ENCODE measurements at places on chromosomes 1 and 21.

DNA sequence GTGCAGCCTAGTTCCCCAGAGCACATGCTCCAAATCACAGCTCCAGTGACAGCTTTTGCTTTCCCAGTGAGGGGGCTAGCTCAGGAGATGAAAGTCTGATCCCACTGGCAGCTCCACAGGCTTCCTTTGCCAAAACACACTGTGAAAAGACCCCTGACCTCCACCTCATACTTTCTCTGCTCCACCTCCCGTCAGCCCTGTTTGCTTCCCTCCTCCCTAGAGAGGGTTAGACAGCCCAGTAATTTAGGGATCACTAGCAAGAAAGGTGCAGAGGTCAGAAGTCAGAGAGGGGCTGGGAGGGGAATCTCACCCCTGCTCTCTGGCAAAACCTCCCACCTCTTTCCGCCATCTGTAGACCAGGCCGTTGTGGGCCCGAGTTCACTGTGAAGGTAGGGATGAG is 62.8 kb downstream of the PLXNA2 start:
- no peak for DNase-seq

DNA sequence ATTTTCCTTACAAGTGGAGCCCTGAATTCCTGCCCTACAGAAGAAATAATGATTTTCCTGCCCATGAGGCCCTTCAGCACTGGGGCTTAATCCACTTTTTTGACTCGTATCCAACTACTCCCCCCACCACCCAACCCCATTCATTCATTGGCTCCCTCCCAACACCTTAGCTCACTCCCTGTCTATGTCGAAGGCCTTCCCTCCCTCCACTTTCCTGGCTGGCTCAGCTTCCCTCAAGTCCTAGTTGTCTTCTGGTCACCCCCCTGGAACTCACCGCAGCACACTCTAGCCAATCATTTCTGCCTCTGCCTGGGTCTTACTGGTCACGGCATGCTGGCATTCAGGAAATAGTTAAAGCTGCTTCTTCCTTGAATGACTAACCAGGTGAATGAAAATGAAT is 118.9 kb downstream of the PGBD5 start:
- no peak for DNase-seq

DNA sequence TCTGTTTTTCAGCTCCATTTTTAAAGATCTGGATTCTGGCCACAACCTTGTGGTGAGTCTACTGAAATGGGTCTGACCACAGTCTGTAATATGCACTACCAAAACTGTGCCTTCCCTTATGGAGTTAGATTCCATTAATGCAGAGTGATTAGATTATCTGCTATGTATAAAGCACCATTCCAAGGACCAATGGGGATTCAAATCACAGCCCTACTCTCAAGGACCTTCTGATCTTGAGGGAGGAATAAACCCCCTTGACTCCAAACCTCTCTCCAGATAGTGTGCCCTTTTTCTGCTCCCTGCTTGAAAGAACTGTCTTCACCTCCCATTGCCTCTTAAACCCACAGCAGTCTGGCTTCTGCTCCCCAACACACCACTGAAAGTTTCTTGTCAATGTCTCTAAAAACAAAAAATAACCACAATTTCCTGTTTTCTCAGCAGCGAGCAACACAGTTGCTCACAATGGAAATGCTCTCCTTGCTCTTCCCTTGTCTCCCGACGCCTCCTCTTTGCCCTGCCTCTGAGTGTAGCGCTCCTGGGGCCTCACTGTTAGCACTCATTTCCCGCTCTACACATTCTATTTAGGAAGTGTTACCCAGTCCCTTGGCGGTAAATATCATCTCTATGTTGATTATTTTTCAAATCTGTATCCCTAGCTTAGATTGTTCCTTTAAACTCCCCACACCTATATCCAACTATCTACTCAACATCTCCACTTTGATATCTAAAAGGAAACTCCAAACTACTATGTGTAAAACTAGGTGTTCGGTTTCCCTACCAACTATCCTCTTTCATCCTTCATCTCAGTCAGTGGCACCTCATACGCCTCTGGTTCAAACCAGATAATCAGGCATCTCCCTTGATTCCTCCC is 13.6 kb downstream of the PCNX2 start:
- DNase-seq, result no peak

- no peak for DNase-seq
Observed at GRCh38 chr1:201947697-201948008, 1.3 kb upstream of the LMOD1 start.

DNA sequence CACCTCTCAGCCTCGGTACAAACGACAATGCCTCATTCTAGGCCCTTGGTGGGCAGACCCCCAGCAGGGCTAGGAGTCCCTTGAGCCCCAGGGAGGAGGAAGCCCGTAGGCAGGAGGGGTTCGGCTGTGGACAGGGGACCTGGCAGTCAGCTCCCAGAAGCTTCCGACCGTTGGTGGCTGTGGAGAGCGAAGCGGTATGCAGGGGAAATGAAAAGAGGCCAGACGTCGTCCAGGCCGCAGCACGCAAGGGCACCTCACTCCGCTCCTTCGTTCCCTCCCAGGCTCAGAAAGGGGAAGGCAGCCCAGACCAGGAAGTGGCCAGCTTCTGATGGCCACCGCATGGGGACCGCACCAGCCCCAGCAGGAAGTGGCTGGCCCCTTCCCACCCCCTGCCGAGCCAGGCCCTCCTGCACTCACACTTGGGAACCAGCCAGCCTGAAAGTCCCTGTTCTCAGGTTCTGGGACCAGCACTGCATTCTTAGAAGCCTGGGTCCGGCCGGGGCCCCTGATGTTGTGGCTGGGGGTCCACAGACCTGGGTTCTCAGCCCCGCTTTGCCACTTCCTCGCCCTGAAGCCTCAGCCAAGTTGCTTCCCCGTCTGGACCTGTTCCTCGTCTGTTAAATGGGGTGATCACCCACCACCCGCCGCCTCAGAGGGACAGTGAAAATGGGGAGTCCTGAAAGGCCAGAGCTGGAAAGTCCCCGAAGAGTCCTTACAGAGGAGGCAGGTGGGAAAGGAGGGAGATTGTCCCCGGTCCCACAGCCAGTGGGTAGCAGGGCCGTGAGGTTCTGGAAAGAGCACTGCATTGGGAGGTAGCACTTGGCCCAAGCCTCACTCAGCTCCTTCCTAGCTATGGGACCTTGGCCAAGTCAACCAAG is 104.0 kb upstream of the RUNX3 start:
- DNase-seq, result no peak

GRCh38 chr21:28458446-28458845 is 534.2 kb downstream of the LTN1 start:
- DNase-seq, result no peak

GRCh38 chr1:197937381-197937780 is 20.2 kb downstream of the LHX9 start:
- DNase-seq, result no peak

- DNase-seq, result no peak
Observed at GRCh38 chr1:15762546-15762945, 4.0 kb downstream of the FBLIM1 start.

DNA sequence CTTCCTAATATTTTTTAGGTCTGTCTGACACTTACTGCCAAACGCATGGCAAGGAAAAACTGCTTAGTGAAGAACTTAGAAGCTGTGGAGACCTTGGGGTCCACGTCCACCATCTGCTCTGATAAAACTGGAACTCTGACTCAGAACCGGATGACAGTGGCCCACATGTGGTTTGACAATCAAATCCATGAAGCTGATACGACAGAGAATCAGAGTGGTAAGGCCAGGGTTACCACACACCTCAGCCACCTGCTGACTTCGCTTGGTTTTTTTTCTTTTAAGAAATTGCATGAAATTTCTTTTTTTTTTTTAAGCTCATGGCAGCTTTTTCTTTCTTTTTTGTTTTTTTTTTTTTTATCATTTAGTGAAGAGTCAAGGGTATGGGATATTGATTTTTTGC is 17.2 kb downstream of the ATP1A1 start:
- DNase-seq, result no peak

GRCh38 chr1:203442821-203443220 is 32.8 kb upstream of the PRELP start:
- DNase-seq, result no peak

DNA sequence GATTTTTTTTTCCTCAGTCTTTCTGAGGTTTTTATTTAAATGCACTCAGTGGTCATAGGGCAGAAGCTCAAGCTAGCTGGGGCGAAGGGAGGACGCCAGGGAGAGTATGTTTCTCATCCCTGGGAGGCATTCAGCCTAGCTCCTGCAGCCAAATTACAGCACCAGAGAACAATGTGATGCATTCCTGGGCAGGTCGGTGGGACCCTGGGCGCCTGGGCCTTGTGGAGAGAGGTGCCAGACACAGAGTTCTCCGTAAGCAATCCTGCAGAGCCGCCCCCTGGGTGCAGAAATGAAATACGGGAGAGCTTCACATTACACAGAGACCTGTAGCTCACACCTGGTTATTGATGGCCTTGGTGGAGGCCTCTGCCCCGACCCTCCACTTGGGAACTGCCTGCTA is 15.5 kb downstream of the WNT2B start:
- DNase-seq, result no peak

GRCh38 chr1:92949937-92950817 is 11.1 kb downstream of the DIPK1A start:
- peak; percentile 36 for DNase-seq

DNA sequence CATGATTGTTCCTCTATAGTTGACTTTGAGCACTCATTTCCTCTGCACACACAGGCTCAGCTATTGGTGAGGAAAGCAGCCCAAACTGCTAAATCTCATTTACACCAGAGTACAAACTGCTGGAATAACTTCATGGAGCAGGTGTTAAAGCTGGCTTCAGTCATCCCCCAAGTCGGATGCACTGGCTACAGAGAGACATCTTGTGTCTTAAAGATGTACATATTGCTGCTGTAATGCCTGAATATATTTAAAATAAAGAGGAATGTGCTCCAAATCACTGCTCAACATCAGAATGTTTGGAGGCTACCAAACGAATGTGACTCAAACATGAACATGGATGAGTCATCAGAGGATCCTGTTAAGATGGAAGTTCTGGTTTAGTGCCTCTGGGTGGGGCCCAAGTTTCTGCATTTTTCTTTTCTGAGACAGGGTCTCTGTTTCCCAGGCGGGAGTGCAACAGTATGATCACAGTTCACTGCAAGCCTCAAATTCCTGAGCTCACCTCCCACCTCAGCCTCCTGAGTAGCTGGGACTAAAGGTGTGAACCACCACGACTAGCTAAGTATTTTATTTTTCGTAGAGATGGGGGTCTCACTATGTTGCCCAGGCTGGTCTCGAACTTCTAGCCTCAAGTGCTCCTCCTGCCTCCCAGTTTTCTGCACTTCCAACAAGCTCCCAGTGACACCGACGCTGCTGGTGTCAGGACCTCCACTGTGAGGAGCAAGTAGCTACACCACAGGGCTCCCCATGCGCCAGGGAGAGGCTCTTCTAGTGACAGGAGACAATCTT is 79.0 kb upstream of the KRTAP19-8 start:
- DNase-seq, result peak; percentile 79

DNA sequence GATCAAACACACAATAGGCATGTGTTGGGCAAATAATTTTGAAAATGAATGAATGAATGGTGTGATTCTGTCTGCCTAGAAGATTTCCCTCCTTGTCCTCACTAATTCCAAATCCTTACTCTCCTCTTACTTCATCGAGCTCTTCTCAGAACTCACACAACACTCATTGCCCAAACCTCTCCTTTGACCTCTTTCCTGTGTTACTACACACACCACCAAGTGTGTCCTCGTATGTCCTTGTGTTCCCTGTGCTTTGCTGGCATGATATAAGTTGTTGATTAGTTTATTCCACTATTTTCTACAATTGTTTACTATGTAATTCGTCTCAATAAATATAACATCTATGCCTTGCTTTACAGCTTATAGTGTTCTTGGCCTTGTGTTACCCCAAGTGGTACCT is 41.4 kb upstream of the GALNT2 start:
- no peak for DNase-seq

- DNase-seq, result no peak
Observed at GRCh38 chr1:234572966-234573365, 37.0 kb downstream of the IRF2BP2 start.

GRCh38 chr1:105072446-105072845 is 1322.7 kb downstream of the AMY1C start:
- no peak for DNase-seq

DNA sequence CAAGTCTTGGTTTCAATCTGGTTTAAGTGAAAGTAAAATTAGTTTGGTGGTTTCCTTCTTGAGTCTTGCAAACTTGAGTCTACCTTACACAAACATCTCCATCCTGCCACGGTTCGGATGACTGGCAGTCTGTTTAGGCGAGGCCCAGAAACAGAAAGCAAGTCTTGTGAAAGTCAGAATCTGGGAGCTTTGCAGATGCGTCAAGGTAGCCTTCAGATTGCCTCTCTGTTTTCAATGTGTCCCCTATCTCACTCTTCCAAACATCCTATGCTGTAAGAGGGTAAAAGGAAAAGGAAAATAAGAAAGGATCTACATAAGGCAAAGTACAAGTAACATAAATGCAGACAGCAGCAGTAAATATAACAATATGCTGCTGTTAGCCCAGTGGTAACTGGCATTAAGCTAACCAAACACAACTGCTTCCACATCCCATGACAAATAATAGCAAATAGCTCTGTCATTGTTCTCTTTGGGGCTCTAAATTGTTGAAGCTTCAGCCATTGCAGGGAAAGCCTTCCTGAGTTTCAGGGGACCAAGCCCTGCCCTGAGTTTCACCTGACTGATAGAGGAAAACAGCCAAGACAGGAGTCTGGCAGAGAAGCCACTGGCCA is 26.2 kb upstream of the C1orf105 start:
- DNase-seq, result no peak

Measured in amniotic stem cell (primary cell).